Stimulated activated CD4-positive, alpha-beta T cell treated with anti-CD3 and anti-CD28 coated beads, Interleukin-1b, Interleukin-23, amount 100 ng/mL, for 1 hour (primary cell): ENCODE measurements at places on chromosomes 7 and 10.

GRCh38 chr10:4331150-4331549 is 494.9 kb upstream of the AKR1E2 start:
- no peak for DNase-seq

DNA sequence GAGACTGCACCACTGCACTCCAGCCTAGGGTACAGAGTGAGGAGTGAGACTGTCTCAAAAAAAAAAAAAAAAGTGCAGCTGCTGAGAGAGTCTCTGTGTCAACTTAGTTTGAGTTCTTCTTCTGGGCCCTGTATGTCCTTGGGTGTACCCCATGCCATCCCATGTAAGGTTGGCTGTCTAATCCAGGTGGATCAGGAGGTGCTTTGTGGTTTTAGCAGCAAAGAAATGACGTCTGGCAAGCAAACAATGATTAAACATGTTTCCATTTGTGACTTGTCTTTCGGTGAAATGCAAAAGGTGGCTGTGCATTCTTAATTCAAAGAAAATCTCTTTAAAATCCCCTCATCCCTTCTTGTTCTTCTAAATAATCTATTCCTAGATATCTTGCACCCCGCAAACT is 255.9 kb downstream of the ANKRD30A start:
- DNase-seq = no peak

- no peak for DNase-seq
Measured at GRCh38 chr7:139035586-139036353, at the start of gene ZC3HAV1L. Gene ZC3HAV1L, minus strand, starts transcription at chr7:139036042. Its CDS starts 25 bp downstream, at chr7:139036017.

- DNase-seq = no peak
Measured at GRCh38 chr10:89563861-89564478, 28.6 kb upstream of the SLC16A12 start.

DNA sequence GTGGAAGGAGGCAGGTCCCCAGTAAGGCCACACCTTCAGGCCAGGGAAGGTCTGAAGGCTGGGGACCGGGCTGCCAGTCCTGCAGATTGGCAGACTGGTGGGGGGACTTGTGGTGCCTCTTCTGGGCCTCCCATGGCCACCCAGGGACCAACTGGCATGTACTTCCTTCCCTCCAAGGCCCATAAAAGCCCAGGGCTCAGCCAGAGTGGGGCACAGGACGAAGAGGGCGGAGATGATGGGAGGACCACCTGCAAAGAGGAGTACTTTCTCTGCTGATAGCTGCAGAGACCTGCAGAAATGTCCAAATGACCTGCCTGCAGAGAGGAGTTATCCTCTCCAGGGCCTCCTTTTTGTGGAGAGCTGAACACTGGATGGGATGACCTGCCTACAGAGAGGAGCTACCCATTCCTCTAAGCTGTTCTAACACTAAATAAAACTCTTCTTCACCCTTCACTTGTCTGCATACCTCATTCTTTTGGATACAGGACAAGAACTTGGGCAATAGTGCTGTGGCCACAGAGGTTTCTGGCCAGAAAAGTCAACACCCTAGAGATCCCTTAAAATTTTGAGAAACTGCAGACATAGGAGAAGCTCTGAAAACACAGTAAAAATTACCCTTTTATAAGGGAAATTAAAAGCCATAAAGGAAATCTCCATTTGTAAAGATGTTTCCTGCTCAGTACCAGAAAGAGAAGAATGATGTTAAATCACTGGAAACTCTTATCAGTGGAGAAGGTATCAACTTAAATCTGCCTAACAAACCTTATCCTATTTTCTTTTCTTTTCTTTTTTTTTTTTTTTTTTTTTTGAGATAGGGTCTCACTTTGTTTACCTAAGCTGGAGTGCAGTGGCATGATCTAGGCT is 20.7 kb upstream of the PRF1 start:
- no peak for DNase-seq

DNA sequence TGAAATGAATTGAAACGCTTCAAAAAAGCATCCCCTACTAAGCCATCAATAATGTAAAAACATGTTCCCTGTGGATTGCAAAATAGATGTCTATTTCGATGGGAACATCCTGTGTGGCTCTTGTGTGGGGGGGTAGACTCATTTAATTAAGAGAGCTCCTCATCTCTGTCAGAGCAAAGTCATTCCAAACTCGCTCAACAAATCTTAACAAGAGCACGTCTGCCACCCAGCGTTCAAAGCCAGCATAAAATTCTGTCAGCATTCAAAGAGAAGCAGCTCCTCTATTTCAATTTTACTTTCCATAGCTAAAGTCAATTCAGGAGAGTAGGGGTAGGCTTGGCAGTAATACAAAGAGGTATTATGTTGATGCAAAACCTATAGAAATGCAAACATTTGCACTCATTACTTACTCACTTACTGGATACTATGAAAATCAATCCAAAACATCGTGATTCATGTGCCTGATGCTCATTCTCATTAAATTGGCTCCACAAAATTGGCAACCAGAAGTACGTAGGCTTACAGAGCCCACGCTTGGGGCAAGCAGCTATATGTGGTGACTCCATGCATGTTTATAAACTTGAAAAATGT is 114.9 kb downstream of the IPMK start:
- no peak for DNase-seq

DNA sequence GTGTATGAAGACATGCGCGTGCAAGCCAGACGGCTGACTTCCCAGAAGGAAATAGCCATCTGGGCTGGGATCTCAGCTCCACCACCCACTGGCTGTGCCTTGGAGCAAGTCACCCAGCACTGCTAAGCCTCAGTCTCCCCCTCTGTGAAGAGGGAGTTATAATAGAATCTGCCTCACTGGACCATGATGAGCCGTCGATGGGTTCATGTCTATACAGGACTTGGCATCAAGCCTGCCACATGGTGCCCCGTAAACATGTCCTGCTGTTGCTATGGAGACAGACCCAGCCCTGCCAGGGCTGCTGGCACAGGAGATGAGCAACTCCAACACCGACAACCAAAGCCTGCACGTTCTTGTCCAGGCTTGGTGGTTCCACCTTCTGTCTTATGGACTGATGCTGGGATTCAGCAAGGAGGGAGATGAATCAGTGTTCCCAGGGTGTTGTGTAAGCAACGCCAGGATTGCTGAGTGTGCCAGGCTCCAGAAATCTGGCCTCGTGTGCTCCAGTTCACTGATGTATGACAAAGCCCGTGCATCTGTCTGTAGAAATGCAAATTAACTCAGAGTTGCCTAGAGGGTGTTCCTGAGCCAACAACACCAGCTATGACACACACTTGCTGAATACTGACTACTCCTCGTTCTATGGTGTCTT is 5.6 kb downstream of the GPR15LG start:
- DNase-seq = no peak

DNA sequence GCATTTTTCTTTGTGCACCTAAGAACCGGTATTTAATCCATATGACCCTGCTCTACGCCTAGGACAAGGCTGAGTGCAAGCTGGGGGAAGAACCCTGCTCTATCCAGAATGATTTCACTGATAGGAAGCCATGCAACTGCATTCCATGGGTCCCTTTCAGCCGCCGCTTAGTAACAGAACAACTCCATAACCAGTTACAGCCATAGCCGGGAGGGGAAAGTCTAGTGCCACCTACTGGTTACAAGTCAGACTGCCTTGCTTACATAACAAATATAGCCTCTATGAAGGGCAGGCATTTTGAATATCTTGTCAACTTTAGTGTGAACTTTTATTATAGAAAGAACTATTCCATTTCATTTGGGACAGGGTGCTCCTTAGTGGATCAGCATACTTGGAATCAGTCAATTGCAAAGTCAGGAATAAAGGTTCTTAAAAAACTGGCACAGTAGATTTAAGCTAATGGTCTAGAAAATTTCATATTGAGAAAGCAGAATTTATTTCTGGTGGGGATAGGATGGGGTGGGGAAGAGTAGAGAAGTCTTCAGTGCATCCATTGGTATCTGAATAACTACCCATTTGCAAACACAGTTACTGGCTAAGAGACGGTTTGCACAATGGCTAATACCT is 521.7 kb downstream of the ADRA2A start:
- peak; percentile 2 for DNase-seq

DNA sequence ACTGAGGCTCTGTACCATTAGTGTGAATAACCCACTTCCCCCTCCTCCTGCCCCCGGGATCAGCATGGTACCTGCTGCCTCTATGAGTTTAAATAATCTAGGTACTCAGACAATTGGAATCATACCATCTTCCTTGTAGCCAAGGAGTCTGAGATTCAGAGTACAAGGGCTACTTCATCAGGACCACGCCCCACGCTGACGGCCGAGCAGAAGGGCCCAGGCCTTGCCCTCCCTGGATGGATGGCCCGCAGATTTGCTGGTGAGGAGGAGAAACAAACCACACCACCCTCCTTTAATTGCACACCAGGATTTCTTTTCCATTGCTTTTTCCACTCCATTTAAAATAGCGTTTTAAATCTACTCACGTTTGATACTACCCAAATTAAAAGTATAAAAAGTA is 649.9 kb upstream of the ADARB2 start:
- DNase-seq = no peak

DNA sequence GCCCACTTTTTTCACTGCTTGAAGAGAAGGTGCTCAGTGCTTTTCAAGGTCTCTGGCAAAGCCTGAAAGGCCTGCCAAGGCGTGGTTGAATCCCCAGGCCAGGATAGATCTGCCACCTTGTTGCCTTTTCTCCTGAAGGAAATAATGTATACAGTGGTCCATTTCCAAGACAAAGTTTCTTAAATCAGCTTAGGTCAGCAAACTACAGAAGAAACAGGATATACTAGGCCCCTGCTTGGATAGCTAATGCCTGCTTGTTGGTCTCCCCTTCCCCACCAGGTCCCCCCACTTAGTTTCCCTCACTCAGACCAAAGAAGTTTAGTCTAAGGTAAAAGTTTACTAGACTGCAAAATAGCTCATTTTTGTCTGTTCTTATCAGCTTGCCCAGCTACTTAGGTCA is 19.9 kb downstream of the COL17A1 start:
- DNase-seq = no peak

GRCh38 chr7:30116771-30117170 is 18.0 kb upstream of the MTURN start:
- no peak for DNase-seq

DNA sequence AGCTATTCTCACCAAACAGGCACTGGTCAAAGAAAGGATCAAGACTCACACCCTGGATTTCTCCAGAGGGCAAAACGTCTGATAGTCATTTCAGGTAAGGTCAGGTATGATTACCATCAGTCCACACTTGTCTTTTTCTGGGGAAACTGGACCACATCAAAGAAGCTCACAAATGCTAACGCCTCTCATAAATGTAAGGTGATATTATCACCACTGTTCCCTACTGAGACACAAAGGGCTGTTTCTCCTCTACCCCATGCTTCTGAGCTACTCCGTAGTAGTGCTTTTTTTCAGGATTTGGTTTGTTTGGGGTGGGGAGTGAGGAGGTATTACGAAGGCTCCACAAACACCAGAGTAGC is 51.6 kb downstream of the CREB3L2 start:
- no peak for DNase-seq

DNA sequence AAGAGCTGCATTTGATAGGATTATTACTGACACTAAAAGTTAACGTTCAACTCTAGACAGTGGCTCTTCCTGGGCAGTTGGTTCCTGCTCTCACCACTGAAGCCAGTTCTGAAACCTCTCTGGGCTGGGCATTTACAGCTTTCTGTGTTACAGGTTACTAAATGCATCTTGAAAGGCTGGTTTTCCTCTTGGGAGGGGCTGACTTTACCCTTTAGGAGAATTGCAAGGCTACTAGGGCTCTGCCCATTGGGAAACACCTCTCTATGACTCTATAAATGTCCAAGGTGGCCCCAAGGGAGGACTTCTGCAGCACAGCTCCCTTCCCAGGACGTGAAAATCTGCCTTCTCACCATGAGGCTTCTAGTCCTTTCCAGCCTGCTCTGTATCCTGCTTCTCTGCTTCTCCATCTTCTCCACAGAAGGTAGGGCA is at the start of gene GPR15LG:
Gene GPR15LG (plus strand): TSS at position 301 of the 429 bp plus-strand sequence. CDS start 51 bp downstream, at position 352.
- no peak for DNase-seq

GRCh38 chr10:73983096-73984047 is 14.5 kb upstream of the VCL start:
- DNase-seq = no peak

- peak; percentile 36 for DNase-seq
Measured at GRCh38 chr10:62817121-62817765, 1.1 kb upstream of the EGR2 start.

DNA sequence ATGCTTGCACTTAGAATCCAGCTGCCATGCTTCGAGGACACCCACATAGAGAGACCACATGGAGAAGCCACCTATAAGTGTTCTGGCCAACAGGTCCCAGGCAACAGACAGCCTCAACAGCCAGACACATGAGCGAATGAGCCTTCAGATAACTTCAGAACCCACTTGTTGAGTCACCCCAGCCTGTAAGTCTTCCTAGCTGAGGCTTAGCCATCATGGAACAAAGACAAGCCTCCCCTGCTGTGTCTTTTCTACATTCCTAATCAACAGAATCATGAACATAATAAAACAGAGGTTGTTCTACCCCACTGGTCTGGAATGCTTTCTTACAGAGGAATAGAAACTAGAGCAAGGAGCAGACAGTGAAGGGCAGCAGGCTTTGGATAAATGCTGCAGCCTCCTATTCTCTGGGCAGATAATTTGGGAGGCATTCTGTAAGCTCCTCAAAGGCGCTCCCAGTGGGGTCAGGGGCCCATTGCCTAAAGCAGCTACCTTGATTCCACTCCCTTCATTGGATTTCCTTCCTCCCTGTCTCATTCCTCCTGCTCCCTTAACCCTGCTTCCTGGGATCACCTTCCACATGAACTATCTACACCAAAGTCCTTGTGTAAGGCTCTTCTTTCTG is 4.6 kb downstream of the TLL2 start:
- DNase-seq = no peak

DNA sequence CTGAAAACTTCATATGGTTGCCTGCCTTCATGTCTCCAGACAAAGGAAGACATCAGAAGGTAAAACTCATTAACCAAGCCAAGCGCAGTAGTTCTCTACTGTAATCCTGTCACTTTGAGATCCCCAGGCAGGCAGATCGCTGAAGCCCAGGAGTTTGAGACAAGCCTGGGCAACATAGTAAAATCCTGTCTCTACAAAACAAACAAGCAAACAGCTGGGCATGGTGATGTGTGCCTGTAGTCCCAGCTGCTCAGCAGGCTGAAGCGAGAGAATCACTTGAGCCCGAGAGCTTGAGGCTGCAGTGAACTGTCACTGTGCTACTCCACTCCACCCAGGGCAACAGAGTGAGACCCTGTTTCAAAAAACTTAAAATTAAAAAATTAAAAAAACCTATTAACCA is 467.4 kb upstream of the SORCS1 start:
- DNase-seq = no peak

GRCh38 chr7:116408166-116408565 is 91.4 kb upstream of the CAV2 start:
- no peak for DNase-seq
